Stimulated activated CD4-positive, alpha-beta T cell treated with anti-CD3 and anti-CD28 coated beads, TNF-alpha, amount 100 ng/mL, for 4 hours (primary cell): ENCODE measurements at places on chromosomes 11 and 22.

- DNase-seq: no peak
Measured at GRCh38 chr11:107733518-107733917, 21.7 kb upstream of the SLN start.

- DNase-seq: peak; percentile 70
Measured at GRCh38 chr22:19717691-19718455, 3.6 kb downstream of the SEPTIN5 start.

- no peak for DNase-seq
Measured at GRCh38 chr11:60890696-60891095, 15.7 kb downstream of the PRPF19 start.

GRCh38 chr11:130611791-130612251, 163.4 kb downstream of the ADAMTS15 start:
- DNase-seq: no peak

DNA sequence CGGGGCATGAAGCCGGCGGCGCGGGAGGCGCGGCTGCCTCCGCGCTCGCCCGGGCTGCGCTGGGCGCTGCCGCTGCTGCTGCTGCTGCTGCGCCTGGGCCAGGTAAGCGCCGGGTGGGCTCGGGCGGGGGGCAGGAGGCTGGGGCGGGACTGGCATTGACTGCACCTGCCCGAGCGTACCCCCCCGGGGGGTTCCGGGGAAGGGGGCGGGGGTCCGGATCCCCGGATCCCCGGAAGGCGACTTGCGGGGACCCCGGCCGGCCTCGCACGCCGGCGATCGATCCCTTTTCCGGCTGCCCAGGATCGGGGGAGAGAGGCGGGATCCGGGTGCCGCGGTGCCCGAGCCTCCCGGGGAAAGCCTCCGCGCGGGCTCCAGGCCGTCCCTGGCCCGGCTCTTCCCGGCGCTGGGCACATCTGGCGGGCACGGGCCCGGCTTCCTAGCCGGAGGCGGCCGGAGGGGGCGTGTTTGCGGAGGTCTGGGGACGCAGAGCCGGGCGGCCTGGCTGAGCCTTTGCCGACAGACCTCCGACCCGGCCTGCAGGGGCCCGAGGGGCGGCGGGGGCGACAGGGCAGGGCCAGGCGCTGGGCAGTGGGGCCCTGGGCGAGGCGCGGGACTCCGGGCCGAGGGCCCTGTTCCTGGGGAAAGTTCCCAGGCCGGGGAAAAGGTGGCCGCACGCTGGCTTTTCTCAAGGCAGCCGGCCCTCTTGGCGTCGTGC, 705 bp downstream of the PTPRJ start:
- DNase-seq: no peak

GRCh38 chr11:1843098-1843473, 4.3 kb downstream of the TNNI2 start:
- DNase-seq: no peak

- no peak for DNase-seq
Measured at GRCh38 chr11:61516191-61516590, 7.6 kb downstream of the LRRC10B start.

GRCh38 chr11:124536520-124536919, 6.9 kb downstream of the OR8B12 start:
- DNase-seq: no peak

DNA sequence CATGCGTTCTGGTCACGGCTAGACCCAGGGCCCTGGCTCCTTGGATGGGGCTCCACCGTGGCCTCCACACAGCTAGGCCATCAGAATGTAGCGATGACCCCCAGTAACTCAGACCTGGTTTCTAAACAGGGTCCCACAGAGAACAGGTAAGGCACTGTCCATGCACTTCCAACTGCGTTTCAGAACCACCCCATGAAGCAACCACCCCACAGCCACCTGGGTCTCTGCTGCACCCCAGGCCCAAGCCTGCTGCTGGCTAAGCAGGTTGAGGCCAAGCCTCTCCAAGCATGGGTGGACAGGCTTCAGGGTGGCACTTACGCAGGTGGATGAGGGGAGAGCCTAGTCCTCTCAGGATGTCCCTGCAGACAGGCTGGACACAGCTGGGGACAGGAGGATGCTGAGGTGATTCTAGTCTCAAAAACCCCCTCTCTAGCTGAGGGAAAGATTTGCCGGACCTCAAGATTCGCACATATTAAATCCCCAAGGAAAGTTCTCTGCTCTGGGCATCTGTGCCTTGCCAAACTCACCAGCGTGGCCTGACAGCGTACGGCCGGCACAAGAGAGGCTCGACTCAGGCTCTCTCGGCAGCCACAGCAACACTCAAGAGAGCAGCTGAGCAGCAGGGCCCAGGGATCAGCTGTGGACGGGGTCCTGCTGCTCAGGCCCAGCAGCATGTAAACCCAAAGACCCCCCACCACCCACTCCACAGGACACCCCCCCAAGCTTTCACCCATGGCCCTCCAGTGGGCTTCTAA, 141.6 kb downstream of the CRYBB2 start:
- DNase-seq: no peak

GRCh38 chr11:24704716-24705115, 207.9 kb downstream of the LUZP2 start:
- no peak for DNase-seq

- no peak for DNase-seq
Measured at GRCh38 chr11:131749101-131749500, 378.7 kb downstream of the NTM start.

- DNase-seq: peak; percentile 67
Measured at GRCh38 chr22:50544078-50544745, 1.5 kb upstream of the KLHDC7B start.

DNA sequence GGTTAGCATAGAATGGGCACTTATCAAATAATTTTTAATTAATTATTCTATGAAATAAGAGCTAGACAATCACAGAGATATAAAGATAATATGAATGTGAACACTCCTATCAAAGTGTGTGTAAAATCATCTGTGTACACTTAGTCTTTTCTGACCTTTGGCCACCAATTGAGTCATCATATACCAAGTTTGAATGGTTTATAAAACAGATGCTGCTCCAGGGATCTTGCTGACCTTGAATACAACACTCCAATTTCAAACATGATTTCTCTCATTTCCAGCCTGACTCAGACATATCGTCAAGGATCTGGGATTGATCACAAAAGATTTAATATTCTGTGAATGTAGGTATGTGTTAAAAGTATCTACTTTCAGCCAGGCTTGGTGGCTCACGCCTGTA, 2.9 kb upstream of the OR51V1 start:
- DNase-seq: no peak

DNA sequence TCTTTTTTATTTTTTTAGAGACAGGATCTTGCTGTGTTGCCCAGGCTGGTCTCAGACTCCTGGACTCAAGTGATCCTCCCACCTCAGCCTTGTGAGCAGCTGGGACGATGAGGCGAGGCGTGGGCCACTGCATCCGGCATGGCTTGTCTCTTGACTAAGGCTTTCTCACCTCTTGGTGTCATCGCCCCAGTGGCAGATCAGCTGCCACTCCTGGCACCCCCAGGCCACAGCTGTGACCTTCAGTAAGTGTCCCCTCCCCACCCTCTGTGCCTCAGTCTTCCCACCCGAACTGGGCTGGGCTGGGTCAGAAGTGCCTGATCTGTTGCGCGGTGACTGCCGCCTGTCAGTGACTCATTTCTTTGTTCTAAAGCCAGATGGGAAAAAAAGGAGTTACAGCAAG, 3.6 kb downstream of the SYNGR1 start:
- no peak for DNase-seq

GRCh38 chr22:27752771-27753170, 48.8 kb downstream of the MN1 start:
- DNase-seq: no peak

DNA sequence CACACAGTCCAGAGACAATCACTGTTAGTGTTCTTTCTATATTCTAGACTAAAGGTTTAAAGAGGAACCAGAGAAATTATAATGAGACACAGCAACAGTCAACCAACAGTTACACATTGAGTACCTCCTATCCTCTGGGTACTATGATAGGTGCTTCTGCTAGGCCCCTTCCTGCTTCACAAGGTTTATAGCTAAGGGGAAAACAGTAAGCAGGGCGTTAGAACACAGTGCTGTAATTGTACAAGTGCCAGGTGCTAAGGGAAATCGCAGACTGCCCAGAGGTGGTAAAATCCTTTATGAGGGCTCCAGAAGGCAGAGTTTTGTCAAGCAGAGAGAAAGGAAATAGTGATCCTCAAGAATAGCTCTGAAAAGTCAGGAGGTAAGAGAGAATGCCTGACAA, 297.2 kb upstream of the FAT3 start:
- no peak for DNase-seq

DNA sequence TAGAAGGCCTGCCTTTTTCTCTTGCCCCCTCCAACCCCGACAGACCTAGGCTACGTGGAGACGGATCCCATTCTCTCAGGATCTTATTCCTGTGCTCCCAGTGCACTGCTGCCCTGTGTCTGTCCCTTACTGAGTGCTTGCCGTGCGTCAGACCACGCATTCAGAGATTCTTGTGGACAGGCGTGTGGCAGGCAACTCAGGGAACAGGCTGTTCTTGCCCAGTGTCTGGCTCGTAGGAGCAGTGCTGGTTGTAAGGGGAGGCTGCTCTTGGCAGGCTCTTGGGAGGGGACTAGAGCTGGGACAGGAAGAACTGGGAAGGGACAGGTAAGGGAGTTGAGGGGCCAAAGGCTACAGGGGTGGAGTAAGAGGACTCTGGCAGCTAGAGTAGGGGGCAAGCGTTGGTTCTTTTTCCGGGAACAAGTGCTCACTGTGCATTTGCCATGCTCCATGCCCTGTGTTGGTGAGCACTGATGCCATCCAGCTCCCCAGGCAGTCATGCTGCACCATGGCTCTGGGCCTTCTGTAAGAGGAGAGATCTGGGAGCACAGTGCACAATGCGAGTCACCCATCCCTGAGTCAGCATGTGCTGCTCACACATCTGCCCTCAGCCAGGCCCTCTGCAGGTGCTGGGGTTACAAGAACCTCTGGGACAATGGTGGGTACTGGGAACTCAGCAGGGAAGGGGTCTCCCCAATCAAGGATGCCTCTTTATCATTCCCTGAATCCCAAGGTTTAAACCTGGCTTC, 119.1 kb downstream of the TBC1D22A start:
- DNase-seq: no peak

DNA sequence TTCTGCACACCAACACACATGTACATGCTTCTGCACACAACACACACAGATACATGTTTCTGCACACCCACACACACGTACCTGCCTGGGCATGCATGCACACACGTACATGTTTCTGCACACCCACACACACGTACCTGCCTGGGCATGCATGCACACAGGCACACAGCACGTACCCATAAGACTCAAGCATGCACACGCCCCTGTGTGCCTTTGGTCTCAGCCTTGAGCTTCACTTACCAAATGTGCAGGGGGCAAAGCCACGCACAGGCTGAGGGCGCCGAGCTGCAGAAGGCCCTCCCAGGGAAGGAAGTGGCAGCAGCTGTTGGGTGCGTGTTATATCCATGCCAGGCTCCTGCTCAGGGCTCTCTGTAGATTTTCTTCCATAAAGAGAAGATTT, 34.7 kb upstream of the SMIM38 start:
- no peak for DNase-seq

- no peak for DNase-seq
Measured at GRCh38 chr11:113134626-113135025, 173.4 kb downstream of the NCAM1 start.

- no peak for DNase-seq
Measured at GRCh38 chr11:107140983-107141382, 122.7 kb upstream of the GUCY1A2 start.

- DNase-seq: no peak
Measured at GRCh38 chr22:35597692-35598395, 19.3 kb downstream of the MB start.

GRCh38 chr22:44702479-44703198, 635 bp downstream of the PRR5 start:
- no peak for DNase-seq

DNA sequence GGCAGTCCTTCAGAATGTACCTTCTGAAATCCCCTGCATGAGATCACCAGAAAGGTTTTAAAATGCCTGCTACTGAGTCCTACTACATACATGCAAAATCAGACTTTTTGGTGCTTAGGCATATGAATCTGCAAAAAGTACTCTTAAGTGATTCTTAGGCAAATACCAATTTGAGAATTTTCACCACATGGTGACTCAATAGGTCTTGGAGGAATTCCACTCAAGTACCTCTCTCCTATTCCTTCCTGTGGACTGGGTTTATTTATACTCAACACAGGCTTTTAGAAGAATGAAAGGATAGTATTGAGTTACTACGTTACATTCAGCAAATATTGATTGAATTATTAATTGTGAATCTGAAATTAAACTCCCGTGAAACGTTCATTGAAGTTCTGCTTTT, 223.9 kb downstream of the CNTN5 start:
- no peak for DNase-seq

- DNase-seq: no peak
Measured at GRCh38 chr11:19472679-19473078, 231.9 kb upstream of the E2F8 start.

- DNase-seq: no peak
Measured at GRCh38 chr11:66981976-66982578, 7.0 kb downstream of the C11orf86 start.

GRCh38 chr11:35951680-35952079, 7.8 kb downstream of the LDLRAD3 start:
- DNase-seq: no peak

DNA sequence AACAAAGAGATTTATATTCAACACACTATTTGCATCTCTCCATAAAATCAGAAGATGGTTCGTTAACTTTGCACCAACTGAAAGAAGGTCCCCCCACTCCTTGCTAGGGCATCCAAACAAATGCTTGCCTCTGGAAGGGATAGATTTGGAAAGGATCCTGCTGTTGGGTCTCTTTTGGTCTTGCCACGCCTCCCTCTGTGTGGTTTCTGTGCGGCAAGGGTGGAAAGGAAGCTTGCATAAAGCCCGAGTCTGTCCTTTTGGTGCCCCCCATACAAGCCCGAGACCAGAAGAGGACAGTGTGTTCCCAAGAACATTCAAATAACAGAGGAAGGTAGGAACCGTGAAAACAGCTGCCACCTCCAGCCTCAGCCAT, 15.1 kb downstream of the SCGB1A1 start:
- DNase-seq: no peak

DNA sequence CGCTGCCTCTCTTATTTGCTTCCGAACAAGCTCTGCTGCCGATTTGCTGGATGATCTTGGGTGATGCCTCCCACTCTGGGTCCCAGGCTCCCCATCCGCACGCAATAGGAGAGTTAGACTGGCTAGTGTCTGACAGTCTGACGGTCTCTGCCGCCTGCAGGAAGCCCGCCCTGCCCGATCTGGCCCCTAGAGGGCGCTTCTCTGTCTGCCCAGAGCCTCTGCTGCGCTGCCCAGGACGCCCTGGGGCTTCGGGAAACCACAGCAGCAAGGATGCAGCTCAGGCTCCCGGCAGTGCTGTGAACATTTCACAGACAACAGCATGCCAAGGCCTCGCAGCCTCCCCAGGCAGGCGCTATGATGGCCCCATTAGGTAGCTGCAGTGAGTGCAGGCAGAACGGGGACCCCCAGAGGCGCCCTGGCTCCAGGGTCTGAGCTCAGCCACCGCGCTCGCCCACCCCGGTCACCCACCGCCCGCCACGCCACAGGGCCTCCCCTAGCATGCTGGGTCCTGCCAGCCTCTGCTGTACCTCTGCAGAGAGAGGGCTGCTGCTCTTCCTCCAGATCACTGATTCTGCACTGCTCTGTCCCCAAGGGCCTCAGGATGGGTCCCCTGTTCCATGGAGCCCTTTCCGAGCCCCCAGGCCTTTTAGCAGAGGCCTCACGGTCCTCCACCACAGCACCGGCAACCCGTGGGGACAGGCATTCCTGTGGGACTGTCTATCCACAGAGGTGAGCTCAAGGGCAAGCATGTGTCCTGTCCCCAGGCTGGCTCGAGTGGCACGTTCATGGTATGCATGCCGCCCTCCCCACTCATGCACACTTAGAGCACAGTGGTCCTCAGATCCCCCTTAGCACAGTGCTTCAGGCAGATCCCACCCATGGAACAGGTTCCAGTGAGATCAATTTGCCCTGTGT, 4.3 kb upstream of the BAIAP2L2 start:
- peak; percentile 57 for DNase-seq

GRCh38 chr11:30581675-30582074, 4.5 kb downstream of the MPPED2 start:
- no peak for DNase-seq
